GM06990 (cell line): ENCODE measurements at places on chromosomes 13 and 19.

DNA sequence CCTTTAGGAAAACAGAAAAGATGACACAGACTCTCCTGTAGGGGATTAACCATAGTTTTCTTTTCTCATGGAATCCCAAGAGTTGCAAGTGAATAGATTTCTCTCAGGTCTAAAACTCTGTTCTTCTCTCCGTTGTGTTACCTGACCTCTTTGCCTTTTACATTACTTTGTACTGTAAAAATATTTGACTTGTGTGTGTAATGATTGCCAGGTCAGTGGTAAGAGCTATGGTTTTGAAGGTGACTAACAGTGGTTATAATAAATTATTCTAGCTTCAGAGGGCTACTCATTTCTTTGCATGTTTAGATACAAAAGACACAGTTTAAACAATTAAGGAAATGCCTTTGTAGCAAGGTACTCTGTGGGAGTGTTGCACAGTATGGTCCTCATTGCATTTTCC, 23.0 kb upstream of the PSG2 start:
- no peak for DNase-seq

GRCh38 chr13:103354171-103354570, 288.0 kb upstream of the SLC10A2 start:
- DNase-seq = no peak

DNA sequence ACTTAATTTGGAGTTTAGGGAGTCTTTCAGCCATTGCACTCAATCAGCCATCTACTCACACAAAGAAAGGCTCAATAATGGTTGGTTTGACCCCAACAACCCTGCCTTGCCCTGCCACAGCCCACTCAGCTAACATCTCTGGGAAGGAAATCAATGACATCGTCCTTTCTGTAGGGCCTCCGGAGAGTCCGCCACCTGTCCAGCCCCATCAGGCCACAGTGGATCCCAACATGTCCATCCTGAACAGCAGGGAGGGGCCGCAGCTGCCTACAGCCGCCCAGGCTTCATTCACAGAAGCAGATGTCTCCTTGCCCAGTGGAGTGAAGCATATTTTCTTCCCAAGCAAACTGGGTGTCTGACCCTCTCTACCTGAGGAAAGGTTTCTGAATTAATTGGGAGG, 4.2 kb upstream of the CDX2 start:
- no peak for DNase-seq

GRCh38 chr19:47497050-47497766, 13.2 kb upstream of the KPTN start:
- no peak for DNase-seq

DNA sequence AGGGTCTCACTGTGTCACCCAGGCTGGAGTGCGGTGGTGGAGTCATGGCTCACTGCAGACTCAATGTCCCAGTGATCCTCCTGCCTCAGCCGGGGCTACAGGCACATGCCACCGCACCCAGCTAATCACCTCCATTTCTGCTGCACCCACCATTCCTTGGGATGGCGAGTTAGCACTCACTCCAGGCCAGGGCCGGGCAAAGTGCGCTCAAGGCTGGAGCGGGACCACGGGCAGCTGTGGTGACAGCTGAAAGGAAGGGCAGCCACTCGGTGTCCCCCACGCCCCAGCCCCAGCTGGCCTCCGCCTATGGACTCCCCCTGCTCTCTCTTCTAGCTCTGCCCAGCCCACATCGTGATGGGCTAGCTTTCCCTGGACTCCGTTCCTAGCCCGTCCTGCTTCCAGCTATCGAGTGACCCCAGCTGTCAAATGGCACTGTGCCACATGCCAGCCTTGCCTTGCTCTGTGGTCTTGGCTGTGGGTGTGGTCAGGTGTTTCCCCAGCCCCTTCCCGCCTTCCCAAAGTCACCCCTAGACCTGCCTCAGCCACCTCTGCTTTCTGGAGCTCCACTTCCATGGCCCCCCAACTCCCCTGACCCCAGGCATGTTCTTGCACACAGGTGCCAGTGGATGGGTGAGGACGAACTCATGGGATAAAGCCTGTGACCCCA, 4.1 kb downstream of the MICOS13 start:
- DNase-seq = no peak

DNA sequence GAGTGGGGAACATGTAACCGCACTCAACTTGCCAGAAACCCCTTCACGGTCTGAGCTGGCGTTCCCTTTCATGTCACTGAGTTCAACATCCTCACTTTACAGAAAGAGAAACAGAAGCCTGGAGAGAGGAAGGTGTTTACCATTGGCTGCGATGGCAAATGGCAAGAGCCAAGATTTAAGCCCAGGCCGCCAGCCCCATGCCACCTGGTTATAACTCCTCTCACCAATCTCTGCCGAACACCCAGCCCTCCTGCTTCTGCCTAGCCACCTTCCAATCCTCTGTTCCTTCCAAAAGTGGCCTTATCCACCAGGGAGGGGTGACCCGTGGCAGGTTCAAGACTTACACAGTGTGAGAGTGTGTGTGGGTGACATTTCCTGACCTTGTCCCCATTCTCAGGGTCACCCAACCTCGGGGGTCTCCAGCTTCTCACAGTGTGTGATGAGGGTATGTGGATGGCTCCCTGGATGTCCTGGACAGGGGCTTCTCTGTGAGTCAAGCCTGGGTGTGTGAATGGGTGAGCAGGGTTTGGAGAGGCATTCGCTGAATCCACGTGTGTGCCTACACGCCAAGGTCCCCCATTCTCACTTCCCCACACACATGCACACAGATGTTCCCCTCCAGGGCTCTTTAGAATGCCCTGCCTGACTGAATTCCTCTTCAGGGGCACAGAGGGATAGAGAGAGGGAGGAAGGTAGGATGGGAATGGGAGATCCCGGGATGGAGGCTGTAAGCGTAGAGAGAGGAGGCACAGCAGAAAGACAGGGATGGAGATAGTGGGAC, 1.2 kb downstream of the CADM4 start:
- no peak for DNase-seq

- peak; percentile 56 for DNase-seq
These were observed 28.5 kb downstream of the ZNF266 start for GRCh38 chr19:9406798-9407352.

GRCh38 chr19:42352301-42353259, 27.1 kb downstream of the MEGF8 start:
- no peak for DNase-seq

DNA sequence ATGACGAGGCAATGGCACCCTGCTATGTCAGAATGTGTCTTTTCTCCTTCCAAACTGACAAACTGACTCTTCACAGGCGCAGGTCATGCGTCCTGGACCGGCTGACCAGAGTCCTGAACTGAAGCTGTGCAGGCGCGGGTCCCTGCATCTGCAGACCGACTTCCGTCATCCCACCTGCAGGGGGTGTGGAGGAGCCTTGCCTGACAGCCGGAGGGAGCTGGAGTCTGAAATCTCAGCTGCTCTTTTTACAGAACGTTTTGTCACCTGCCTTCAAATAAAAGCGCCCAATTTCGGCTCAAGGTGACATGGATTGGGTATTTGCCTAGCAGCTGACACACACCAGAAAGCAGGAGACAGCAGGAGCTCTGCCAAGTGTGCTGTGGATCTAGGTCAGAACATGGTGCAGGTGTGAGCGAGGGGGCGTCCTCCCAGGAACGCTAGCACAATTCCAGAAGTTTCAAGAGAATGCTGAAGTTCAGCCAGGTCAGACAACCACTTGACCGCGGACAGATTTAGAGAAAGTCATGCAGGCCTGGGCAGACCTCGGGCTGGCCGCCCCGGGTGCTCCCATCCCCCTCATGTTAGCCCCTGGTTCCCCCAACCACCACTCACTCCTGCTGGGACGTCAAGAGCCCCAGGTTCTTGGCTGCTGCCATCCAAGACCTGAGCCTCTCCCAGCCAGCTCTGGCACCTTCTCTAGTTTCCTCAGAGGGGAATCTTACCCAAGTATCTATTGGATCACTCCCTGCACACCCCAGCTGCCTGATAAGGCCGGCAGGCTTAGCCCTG, 32.8 kb downstream of the ELL start:
- DNase-seq = no peak

GRCh38 chr13:112969692-112970338, 801 bp downstream of the MCF2L start:
- DNase-seq = no peak

DNA sequence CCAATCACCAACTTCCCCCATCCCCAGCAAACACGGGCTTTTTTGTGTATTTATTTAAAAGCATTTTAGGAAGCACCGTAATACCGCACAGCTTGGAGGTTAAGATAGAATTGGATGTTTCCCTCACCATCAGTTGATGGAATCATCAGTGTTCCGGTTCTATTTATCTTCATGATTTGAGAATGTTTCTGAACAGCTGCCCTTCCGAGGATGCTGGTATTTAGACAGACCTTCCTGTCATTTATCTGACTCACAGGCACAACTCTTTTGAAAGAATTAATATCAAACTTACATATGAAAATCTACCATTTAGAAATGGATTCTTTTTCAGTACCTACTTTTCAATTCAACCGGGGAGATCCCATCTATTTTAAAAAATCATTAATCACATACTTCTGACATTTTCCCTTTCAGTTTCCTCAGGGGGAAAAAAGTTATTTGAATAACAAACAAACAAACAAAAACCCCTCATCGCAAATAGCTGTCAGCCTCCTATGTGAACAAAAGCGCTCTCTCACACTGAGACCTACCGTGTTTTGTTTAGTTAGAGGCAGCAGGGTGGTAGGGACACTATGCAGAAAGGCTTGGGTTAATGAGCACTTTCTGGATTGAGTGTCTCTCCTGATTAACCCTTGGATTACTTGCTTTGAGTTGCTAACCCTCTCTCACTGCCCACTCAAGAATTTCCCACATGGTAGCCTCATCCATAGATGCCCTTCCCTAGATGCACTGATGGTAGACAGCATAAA, 189.3 kb downstream of the TM9SF2 start:
- DNase-seq = no peak

GRCh38 chr13:113722921-113723320, 36.1 kb upstream of the TMEM255B start:
- DNase-seq = no peak

- DNase-seq = no peak
These were observed 19.1 kb upstream of the ZNF841 start for GRCh38 chr19:52114691-52115090.

DNA sequence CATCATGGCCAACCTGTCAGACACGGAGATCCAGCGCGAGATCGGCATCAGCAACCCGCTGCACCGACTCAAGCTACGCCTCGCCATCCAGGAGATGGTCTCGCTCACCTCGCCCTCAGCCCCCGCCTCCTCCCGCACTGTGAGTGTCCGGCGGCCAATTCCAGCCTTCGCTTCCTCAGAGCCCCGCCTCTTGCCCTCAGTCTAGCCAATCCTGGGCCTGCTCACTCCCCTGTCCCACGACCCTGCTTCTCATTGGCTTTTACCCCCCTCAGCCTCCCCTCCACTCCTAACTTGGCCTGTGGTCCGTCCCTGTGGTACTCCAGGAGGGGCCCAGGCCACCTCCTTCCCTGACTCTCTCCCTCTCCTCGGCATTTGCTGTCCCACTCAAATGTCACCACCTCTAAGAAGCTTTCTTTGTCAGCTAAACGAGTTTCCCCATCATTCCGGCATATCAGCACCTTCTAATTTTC, 12.3 kb downstream of the HRC start:
- peak; percentile 83 for DNase-seq

DNA sequence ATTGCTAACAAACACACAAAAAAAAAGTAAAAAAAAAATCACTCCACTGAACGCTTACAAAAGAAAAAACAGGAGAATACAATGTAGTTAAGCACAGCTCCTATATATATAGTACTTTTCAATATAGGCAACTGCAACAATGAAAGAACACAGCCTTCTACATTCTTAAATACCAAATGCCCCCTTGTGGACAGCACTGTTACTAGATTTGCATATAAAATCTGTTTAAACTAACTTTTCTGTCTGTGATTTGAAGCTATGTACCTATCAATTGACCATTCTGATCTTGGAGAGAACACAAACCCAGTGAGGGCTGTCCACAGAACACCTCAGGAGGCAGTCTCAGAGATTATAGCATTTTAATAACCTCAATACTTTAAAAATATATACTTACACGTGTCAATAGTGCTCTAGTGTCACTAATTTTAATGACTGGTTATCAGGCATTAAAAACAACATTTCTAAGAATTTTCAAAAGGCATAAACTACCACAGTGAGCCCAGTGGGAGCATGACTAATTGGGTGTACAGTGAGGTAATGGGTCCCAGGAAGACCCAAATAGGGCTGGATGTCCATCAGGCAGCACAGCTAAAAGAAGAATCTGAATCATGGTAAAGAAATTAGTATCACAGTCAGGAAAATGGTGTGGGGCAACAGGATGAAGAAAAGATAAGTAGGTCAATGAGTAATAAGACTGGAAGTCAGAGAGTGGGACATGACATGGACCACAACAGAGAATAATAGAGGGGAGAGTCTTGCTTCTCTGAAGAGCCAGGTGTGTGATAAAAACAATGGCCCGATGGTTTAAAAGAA, 22.2 kb downstream of the CCDC169 start:
- DNase-seq = no peak

- DNase-seq = no peak
These were observed 21.7 kb downstream of the ZNF536 start for GRCh38 chr19:30393729-30394480.

- no peak for DNase-seq
These were observed 1.3 kb upstream of the FBL start for GRCh38 chr19:39847525-39847924.

DNA sequence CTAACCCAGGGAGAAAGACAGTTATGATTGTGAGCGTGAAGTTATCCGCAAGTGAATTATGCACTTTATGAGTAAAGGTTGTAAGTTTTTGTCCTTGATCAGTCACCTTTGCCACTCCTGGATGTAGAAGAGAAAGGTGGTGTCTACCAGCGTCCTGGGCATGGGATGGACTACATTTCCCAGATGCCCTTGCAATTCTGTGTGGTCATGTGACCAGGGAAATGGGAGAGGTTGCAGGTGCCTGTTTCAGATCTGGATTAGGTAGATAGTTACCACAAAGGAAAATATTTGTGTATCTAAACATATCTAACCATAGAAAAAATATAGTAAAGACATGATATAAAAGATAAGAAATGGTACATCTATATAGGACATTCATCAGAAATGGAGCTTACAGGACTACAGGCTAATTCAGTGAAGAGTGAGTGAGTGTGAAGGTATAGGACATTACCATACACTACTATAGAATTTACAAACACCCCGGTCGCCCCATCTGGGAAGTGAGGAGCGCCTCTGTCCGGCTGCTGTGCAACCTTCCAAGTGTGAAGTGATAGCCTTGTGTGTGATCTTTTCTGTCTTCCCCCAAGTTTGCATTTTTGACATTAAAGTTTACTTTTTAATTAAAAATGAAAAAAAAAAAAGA, 51.6 kb upstream of the CACNA1A start:
- no peak for DNase-seq

DNA sequence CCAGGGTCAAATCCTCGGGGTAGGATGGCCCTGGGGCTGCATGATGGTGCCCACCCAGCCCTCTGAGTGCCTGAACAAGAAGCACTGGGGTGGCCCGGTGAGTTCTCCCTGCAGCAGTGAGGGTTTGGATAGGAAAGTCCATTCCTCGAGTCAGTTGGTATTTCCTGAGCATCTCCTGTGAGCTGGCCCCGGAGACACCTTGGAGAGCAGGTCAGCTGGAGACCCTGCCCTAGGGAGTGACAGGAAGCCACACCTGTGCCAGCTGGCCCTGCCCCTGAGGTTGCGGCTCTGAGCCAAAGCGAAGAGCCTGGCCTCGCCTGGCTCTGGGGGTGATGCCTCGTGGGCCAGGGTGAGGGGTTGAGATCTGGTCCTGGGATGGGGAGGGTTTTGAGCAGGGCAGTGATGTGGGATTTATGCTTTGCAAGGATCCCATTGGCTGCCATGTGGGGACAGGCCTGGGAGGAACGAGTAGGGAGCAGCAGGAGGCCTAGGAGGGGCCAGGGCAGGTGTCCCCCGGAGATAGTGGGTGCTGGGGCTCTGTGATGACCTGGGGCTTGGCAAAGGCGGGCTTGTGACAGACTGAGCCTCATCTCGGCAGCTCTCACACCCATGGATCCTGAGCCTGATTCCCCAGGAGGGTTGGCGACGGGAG, 16.0 kb downstream of the CRTC1 start:
- DNase-seq = no peak
